Panc1 (cell line): ENCODE measurements at places on chromosomes 1 and 21.

- no peak for DNase-seq
Measured at GRCh38 chr21:38806942-38807284, 1.2 kb downstream of the ETS2 start.

DNA sequence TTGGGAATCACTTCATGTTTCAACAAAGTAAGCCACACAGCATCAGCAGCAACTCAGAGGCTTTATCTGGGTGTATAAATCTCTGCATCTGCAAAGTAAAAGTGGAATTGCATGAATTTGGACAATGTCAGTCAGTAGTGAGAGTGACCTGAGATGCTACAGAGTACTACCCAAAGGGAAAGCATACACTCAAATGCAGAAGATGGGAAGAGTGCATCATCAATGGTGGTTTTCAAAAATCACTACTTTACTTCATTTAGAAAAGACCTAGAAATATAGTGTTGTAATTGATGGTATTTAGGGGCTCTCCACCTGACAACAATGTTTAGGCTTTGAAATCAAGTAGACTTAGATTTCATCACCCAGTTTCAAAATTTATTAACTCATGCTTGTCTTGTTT is 24.5 kb upstream of the PKN2 start:
- DNase-seq = no peak

DNA sequence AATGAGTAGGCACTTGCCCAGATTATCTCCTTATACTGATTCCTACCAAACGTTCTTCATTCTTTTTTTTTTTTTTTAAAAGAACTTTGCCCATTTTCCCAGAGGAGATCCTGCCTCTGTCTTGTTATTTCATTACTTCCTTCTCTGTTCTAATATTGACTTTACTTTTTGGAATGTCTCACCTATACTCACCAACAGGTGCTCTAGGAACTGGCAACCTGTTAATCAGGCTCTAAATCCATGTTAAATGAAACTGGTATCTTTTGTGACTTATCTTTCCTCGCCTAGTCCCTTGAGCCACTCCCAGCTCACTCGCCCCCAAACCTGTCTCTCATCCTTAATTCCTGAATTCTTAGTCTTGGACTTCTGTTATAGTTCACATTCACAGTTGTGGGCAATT is 1.2 kb upstream of the CRCT1 start:
- no peak for DNase-seq

GRCh38 chr1:10193288-10193687 is 17.1 kb upstream of the KIF1B start:
- DNase-seq = no peak

GRCh38 chr1:225694151-225694603 is 41.3 kb upstream of the ENAH start:
- DNase-seq = no peak

- no peak for DNase-seq
Measured at GRCh38 chr1:172905452-172905851, 145.3 kb downstream of the TNFSF18 start.

- DNase-seq = no peak
Measured at GRCh38 chr1:206933333-206933945, 11.7 kb upstream of the FCMR start.

DNA sequence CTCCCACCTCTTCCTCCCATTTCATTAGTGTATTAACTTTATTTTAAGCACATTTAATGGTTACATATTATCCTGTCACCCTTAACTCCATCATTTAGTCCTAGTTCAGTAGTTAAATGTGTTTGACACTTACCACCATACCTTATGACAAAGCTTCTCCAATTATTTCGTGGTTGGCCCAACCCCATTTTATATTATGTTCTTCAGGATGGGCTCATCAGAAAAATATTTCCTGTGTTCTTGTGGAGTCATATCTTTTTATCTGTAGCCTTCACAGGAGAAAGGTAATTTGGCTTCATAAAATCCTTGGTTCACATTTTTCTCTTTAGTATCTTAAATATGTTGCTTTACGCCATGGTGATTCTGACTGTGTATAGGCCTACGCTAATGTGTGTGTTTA is 142.3 kb upstream of the COL6A1 start:
- no peak for DNase-seq

GRCh38 chr1:113759333-113760101 is at the start of gene PHTF1:
Gene PHTF1, minus strand, starts transcription at chr1:113759486. Its CDS starts 783 bp downstream, at chr1:113758703.
- DNase-seq = no peak

DNA sequence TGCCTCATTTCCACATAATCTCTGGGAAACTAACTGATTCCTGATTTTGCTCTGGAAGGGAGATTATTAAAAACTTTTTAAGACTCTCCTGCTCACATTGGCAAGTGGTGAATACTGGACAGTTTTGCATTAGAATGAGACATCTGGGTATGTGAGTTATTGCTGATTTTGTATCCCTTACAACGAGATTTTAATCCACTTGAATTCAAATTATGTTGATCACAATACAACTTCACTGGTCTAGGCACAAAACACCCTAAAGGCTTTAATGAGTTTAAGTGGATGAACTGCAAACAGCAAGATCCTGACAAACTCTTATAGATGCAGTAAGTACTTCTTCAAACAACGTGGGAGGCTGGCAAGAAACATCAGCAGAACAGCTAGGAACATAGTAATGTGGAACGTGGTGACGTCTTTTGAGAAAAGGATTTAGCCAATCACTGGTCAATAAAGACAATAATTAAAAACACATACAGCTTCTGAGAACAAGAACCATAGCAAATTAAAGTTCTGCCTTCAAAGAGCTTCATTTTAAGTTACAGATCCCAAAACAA is 10.2 kb upstream of the LYPLAL1 start:
- no peak for DNase-seq

GRCh38 chr1:1364266-1364665 is 5.9 kb upstream of the MXRA8 start:
- DNase-seq = no peak

- DNase-seq = no peak
Measured at GRCh38 chr1:198607714-198608113, 31.1 kb upstream of the PTPRC start.

- DNase-seq = no peak
Measured at GRCh38 chr1:115910231-115910630, 66.1 kb upstream of the SLC22A15 start.

DNA sequence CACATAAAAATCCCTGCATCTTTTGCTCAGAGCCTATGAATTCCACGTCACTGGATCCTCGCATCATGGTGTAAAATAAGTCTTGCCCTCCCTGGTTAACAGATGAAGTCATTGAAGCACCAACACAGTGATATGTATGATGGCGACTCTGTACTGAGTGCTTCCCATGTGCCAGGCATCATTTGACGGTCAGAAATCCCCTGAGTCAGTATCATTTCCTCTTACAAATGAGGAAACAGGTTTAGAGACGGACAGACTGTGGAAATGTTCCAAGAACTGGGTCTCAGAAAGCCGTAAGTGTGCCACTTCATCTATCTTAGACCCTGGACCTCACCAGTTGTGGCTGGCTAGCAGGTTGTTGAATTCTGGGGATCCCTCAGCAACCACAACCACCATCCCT is 5.1 kb upstream of the OLFML2B start:
- DNase-seq = no peak

GRCh38 chr1:184965439-184965838 is 8.9 kb downstream of the NIBAN1 start:
- no peak for DNase-seq

- no peak for DNase-seq
Measured at GRCh38 chr1:42646056-42646455, 12.2 kb upstream of the PPIH start.

- peak; percentile 24 for DNase-seq
Measured at GRCh38 chr1:147612366-147612765, 58.0 kb downstream of the ACP6 start.

DNA sequence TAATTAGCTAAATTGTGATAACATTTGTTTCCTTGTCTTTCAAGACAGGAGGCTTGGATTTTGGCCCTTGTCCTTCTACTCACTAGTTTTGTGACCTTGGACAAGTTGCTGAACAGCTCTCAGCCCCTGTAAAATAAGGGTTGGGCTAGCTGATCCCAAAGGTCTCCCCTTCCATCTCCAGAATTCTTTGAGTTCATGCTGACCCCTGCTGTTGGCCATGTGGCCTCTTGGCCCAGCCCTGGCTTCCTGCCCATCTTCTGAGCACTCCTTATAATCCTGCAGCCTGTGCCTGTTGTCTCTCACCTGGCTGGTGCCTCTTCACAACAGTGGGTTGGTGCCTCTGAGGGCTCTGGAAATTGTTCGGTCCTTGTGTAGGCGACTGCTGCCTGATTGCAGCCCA is 10.1 kb downstream of the PTGFRN start:
- no peak for DNase-seq

- no peak for DNase-seq
Measured at GRCh38 chr1:149978547-149979023, 31.9 kb downstream of the OTUD7B start.

GRCh38 chr1:184482136-184482535 is 95.3 kb downstream of the C1orf21 start:
- DNase-seq = no peak

GRCh38 chr1:92877081-92877711 is 45.4 kb downstream of the RPL5 start:
- no peak for DNase-seq

DNA sequence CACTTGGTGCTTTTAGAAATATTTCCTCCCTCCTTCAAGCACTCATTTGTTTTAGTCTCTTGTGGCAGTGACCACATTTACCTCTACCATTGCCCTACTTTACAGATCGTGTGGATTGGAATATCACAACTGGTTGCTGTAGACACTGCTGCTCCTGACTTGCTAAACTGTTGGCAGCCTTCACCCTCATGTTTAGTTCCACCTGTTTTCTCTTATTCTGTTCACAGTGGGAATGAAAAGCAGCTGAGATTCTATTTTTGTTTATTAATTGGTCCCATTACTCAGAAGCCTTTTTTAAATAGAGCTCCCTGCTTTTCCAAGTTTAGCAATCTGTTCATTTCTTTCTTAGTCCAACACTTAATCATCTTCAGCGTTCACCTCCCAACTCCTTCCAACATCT is 308.9 kb downstream of the RWDD3 start:
- no peak for DNase-seq

DNA sequence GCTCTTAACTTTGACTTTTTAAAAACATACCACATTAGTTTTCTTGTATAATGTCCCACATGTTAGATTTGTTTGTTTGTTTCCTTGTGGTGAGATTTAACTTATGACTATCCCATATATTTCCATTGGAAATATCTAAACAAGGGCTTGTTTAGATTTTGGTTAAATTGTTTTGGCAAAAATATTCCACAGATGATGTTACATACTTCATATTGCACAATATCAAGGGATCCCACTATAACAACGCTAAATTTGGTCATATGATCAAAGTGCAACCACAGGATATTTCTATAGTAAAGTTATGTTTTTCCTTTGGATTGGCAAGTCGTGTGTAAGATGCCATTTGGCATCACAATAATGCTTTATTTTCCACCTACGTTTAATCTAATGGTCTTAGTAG is 396.7 kb downstream of the TGFB2 start:
- DNase-seq = no peak

- DNase-seq = no peak
Measured at GRCh38 chr1:50181027-50181663, 72.4 kb downstream of the ELAVL4 start.
